ENCODE measurements at places on chromosomes 1 and 21.

DNA sequence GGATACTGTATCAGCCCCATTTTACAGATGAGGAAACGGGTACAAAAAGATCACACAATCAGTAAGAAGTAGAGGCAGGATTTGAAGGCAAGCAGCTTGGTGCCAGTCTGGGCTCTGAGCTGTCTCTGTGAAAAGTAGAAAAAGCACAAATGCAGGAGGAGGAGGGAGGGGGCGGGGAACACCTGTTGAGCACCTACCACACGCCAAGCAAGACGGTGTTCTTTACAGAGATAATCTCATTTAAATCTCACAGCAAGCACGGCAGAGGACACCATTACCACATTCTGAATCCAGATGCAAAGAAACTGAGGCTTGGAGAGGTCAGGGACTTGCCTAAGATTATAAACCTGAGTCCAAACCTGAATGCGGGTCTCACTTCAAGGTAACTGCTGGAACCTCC is 3.3 kb downstream of the LRRC38 start:
- DNase-seq: no peak

- no peak for DNase-seq
Measured at GRCh38 chr1:207097871-207098324, 6.1 kb upstream of the C4BPA start.

GRCh38 chr1:189706594-189706993 is 771.1 kb downstream of the BRINP3 start:
- no peak for DNase-seq

DNA sequence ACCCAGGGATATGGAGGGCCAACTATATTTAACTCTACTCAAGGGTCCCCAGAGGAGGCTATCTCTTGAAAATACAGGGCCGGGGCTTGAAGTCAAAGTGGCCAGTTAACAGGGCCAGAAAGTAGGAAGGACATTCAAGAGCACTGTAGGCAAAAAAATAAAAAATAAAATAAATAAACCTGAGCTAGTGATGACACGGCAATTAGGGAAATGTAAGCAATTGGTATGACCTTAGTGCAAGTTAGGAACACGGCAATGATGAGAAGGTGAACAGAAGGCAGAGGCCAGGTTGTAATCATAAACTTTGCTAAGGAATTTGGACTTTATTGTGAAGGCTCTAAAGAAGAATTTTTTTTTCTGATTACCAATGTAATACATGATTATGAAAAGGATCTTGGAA is 3.4 kb upstream of the B3GALNT2 start:
- DNase-seq: no peak

- DNase-seq: peak; percentile 71
Measured at GRCh38 chr1:114152508-114153260, 985 bp downstream of the SYT6 start.

- DNase-seq: peak; percentile 22
Measured at GRCh38 chr21:37041706-37042271, 31.1 kb downstream of the PIGP start.

DNA sequence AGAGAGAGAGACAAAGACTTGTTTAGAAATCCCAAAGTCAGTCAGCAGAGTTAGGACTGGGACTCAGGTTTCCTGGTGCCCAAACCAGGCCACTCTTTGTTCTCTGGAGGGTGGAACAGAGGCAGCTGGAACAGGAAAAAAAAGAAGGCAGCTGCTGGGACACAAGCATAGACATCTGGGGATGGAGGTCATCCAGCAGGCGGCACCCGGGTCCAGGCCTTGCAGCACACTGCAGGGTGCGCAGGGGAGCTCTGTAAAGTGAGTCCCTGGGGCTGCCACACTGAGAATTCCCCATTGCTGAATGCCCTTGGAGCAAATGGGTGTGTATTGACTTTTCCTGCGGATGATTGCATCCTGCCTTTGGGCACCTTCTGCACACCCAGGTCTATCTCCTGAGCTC is 222.9 kb upstream of the CSF3R start:
- peak; percentile 33 for DNase-seq

DNA sequence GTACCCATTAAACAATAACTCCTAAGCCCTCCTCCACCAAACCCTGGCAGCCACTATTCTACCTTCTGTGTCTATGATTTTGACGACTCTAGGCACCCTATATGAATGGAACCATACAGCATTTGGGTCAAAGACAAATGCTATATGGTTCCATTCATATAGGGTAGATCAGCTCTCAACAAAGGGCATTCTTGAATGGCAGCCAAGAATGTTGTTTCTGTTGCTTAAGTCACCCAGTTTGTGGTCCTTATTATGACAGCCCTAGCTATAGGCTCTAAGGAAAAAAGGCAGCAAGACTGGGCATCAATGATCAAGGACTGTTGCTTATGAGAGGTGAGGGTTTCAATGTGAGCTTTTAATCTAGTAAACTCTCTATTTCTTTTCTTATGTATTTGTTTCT is 4.7 kb upstream of the SLC5A9 start:
- DNase-seq: no peak

DNA sequence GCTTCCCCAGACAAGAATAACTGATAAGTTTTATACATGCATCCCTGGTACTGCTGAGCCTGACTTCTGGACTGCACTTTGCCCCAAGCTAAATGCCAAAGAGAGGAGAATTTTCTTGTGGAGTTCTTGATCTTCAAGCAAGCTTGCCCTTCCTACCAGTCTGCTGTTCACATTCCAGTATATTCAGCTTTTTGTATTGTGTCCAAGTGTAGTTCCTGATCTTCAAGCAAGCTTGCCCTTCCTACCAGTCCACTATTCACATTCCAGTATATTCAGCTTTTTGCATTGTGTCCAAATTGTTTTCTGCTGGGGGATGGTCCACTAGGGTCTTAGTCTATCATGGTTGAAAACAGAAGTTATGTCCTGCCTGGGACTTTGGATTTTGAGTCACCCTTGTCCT is 894 bp upstream of the TSEN15 start:
- no peak for DNase-seq

GRCh38 chr1:226608699-226609505 is 60.3 kb downstream of the STUM start:
- DNase-seq: peak; percentile 87

- DNase-seq: no peak
Measured at GRCh38 chr1:66546047-66546810, 12.3 kb downstream of the SGIP1 start.

GRCh38 chr21:45074048-45074817 is at the start of gene ADARB1:
Gene ADARB1 (plus strand): TSS chr21:45074580. CDS start chr21:45171657, 97,077 bp downstream.
- DNase-seq: peak; percentile 97

All from iPS-NIHi11 (cell line).